ENCODE measurements at places on chromosomes 3 and 15.

GRCh38 chr3:61526308-61526707 is 35.1 kb upstream of the PTPRG start:
- no peak for DNase-seq

DNA sequence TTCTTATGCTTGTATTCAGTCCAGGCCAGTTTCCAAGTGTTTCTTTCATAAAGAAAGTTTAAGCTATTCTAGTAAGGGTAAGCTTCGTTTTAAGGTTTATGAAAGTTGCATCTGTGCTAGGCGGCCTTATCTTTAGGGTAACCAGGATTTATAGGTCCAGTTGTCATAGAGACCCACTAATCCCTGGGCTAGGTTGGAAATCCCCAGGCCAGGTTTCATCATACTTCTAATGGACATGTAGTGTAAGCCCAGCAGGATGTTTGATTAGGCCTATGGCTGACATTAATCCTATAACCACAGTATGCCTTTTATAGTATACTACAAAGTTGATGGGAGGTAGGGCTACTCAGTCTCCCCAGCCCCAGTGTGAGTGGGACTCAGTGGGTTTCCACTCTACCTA is 312.4 kb downstream of the CACNA2D3 start:
- no peak for DNase-seq

DNA sequence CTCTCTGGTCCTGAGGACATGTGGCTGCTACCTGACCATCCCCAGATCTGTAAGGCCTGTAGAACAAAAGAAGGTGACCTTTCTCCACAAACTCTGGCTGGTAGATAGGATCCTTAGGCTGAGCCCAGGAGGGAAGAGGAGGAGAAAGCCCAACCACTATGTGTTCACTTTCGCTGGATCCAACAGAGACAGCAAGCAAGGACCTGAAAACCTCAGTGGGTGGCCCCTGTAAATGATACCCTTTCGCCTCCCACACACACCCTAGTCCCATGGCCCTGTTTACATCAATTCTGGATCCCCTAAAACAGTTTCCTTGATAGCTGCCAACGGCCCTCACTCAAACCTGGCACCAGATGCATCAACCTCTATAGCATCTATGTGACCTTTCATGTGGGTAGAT is 22.4 kb downstream of the CCDC12 start:
- no peak for DNase-seq

DNA sequence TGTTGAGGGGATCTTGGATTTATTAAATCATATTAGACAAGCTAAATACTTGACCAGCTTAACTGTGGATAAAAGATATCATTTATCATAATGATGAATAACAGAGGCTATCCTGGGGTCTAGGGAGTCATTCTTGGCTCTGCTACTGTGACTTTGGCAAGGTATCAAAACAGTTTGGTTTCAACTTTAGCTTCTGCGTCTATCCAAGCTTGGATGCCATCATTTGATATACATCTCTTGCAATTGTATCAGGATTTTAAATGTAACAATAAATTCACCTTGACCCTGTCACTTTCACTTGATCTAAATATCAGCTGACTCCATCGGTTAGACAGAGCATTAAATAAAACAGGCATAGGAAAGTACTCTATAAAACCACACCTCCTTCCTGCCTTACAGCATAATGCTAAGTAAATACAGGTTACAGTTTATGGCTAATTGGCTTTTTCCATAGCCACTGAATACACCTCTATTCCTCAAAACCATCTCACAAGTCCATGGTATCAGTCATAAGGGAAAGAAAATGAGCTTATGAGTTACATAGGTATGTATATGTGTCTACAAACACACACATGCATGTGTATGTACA is 262.9 kb downstream of the CTNNB1 start:
- no peak for DNase-seq

DNA sequence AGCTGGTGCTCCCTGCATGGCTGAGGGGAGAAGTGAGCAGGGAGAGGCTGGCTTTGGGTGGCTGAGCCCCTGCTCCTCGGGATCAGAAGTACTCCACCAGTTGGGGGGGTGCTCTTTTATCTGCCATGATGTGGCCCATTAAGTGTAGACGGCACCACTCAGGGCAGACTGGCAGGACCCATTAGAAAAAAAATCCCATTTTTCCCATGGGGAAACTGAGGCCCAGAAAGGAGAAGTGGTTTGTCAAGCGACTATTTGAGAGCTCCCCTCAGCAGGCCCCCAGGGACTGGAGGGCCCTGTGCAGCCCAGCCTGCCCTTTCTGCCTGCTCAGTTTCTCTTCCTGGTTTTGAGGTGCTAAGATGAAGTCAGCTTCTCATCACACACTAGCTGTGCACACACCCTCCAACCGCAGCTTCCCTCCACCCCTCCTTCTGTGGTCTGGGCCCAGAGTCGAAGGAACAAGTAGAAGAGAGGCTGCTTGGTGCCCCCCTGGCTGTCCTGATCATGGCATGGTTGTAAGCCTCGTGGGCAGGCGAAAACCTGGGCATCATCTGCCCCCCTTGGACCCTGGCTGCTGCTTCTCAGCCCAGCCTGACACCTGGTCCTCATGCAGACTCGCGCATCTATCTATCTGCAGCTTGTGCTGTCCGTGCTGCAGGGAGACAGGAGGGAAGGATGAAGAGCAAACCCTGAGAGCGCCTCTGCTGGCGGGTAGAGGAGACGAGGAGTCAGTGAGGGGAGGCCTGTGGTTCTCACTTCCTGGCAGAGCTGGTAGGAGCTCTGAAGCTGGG is 5.6 kb downstream of the CSK start:
- peak; percentile 56 for DNase-seq

DNA sequence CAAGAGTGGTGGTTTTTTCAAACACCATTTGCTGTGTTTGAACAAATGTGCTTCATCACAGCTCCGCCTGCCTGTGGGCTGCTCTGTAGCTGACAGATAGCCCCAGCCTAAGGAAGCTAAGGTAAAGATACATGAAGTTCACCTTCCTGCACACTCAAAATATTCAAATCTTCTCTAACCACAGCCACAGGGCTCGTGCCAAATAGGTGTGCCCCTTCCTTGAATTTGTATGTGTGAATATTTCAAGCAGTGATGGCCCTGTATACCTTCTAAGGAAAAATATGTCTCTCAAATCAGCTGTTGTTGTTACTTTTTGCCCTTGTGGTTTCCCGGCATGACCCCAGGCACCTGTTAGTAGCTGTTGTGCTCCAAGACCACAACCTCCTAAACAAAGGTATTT is 92.8 kb downstream of the CCNL1 start:
- peak; percentile 94 for DNase-seq

DNA sequence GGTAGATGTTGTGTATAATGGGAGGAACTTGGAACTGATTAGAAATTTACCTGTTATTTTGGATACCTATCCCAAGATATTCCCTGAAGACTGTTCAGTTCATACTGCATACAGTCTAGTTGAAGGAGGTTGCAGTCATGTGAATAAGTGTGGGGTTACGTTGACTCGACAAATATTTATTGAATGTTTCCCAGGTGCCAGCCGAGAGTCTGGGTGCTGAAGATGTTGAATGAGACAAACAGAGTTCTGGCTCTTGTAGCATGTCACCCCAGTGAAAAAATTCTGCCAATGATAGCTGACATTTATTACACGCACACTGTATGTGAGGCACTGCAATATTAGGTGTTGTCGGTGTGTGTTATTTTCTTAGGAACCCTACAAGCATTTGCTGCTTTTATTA is 176.0 kb downstream of the KCNMB2 start:
- no peak for DNase-seq

DNA sequence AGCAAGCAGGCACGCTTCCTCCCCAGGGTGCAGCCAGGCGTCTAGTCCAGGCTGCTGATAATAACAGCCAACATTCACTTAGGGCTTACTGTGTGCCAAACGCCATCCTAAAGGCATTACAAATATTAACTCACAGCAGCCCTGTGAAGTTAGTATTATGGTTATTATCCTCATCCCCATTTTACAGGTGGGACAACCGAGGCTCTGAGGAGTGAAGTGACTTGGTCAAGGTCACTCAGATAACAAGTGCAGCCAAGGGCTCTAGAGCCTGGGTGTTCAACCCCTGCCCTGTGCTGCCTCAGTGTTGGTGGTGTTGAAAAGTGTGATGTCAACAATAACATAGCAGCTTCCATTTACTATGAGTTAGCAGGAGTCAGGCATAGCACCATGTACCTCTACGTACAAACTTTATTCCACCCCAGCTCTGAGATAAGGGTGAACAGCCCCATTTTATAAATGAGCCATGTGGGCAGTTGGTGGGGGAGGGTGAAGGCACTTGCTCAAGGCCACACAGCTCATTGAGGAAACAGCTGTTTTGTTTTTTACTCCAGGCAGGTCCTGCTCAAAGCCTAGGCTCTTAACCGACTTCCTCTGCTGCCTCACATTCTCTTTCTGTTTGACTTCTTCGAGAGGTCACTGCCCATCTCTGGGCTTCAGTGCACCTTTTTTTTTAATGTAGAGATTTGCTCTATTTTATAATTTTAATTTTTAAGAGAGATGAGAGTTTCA is 24.0 kb upstream of the TRH start:
- DNase-seq, result no peak

GRCh38 chr15:67967871-67968431 is 86.2 kb upstream of the PIAS1 start:
- peak; percentile 53 for DNase-seq

Data from myocyte (in vitro differentiated cells).